Spinal cord (tissue), 10 donors: ENCODE measurements at places on chromosomes 16 and 17. TPM values are rescaled to one million over a fixed set of nuclear protein-coding genes. Genes with fewer than 3 reads are reported as not detected.

Gene PPY
- polyA plus RNA-seq = not detected

Gene SLC5A11
- 0.22 TPM for polyA plus RNA-seq

Gene NOL3
- 20.3 TPM for polyA plus RNA-seq

Gene VTN
- polyA plus RNA-seq = 2.1 TPM

Gene MYO1D
- 6.2 TPM for polyA plus RNA-seq

Gene ZP2
- not detected for polyA plus RNA-seq

Gene KRTAP2-4
- polyA plus RNA-seq = not detected
